ENCODE measurements at places on chromosomes 1 and 21.

DNA sequence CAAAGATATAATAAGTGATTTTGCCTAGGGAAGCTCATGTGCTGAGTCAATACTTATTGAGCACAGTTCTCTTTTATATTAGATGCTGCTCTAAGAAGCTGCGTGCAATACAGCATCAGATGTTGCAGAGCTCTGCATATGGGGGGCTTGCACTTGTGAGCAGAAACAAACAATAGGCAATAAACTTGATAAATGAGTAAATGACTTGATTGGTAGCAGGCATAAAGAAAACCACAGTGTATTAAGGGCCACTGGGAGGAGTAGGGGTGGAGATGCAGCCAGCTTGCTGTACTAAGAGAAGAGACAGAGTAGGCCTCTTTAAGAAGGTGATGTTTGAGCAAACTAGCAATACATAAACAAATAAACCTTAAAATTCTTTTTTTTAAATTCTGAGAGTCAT lies 598.5 kb upstream of the ADAMTS5 start:
- no peak for DNase-seq

GRCh38 chr1:86470859-86471258 lies 2.1 kb downstream of the CLCA1 start:
- no peak for DNase-seq

DNA sequence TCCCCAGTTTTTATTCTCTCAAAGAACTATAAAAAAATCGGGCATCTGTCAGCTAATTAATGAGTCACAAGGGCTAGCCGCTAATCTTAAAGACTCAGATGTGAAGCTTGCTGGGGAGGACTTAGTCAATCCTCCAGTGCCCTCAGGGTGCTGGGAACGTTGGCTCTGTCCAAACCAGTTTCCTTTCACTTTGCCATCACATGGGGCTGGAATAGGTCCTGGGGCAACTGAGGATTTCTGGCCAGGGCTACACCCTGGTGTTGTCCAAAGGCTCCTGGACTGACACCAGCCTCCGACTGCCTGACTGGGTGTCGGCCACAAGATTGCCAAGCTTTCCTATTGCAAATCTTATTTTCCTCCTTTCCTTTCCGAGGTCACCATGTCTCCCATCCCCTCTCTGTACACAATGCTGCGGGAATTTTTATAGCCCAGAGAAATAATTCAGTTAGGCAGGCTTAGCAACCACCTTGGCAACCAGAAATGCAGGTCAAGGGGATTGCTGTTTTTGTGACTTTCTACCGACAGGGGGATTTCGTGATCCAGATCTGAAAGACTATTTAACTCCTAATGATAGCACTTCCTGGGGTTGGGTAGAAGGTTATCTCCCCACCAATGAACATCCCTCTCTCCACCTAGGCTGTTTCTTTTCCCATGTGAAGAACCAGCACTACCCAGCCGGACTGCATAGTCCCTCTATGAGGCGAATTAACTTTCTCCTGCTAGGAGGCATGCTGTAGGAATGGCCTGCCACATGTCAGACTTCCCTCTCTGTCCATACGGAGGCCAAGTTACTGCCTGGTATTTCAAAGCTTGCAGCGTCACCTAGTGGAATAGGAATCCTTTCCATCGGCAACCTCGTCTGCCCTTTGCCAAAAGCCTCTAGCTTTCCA lies 29.9 kb upstream of the CTBS start:
- no peak for DNase-seq

- no peak for DNase-seq
Measured at GRCh38 chr1:164709126-164709525, 150.1 kb downstream of the PBX1 start.

GRCh38 chr1:202276920-202277319 lies 64.8 kb downstream of the UBE2T start:
- DNase-seq: no peak

DNA sequence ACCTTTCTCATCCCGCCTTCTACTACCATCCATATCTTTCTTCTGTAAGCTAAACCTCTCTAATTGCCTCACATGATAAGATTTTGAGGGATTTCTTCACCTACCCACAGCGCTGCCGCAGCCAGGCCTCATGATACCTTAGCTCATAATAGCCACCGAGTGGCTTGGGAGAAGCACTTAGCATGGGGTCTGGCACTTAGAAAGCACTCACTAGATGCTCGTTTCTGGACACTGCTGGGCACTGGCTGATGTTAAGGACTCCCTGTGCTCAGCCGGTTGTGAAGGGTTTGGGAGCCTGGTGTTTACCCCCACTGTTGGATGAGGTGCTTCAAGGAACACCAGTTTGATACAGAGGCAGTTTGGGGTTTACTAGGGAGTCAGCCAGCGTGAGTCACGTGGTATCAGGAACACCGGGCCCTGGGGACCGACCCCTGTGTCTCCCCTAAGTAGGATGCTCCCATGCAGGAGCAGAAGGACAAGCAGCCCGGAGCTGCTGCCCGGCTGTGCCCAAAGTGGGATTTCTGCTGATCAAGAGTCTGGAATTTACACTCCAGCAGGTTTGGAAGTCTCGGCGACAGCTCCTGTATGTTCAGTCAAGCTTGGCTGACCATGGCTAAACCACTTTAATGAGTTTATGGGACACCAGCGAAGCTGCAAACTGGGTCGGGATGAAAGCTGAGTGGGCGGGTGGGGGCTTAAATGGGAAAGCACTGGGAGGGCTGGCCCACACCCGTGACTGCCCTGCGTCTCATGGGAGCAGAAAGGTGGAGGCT lies 63.3 kb downstream of the GALNT2 start:
- no peak for DNase-seq

DNA sequence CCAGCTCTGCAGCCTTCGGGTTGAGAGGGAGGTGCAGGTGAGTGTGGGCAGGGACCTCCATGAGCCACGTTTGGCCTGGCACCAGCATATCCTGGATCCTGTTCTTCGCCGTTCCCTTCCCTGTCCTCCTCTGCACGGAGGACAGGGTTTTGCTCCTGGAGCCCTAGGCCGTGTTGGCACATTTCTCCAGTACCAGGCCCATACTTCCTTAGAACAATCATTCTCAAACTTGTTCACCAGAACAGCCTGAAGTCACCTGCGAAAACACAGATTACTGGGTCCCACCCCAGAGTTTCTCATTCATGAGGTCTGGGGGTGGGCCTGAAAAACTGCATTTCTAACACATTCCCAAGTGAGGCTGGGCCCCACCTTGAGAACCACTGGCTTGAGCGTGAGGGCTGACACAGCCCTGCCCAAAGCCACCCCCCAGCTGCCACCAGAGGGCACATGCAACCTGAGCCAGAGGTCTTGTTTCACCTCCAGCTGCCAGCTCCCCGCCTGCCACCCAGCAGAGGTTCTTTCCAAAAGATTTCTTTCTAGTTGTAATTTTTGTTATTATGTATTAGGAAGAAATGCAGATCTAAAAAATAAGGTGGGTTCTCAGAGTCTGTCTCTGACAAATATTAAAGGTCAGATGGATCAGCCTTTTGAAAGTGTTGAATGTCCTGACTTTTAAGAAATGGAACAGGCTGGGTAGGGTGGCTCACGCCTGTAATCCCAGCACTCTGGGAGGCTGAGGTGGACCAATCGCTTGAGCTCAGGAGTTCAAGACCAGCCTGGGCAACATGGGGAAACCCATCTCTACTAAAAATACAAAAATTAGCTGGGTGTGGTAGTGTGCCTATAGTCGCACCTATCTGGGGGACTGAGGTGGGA lies 39.6 kb upstream of the LDLRAP1 start:
- peak; percentile 75 for DNase-seq

GRCh38 chr1:54461731-54462596 lies 55.8 kb upstream of the SSBP3 start:
- DNase-seq: no peak

DNA sequence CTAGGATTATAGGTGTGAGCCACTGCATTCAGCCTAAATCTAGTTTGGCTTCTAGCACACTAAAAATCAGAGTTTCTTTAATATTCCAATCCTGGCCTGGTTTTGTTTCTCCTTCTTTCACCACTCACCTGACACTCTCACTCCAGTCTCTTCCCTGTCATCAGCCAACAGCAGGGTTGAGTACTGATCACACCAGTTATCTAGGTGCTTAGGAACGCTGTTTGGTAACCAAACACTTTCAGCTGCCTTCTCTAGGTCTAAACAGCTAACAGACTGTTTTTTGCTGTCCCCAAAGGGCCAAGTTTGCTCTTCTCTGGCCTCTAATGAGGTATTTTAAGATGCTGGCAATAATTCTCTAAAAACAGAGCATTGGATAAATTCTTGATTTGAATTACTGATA lies 17.7 kb upstream of the FRRS1 start:
- no peak for DNase-seq

GRCh38 chr1:53189061-53189460 lies 7.6 kb upstream of the CPT2 start:
- no peak for DNase-seq

- DNase-seq: no peak
Measured at GRCh38 chr1:49854741-49855140, 169.0 kb downstream of the AGBL4 start.

DNA sequence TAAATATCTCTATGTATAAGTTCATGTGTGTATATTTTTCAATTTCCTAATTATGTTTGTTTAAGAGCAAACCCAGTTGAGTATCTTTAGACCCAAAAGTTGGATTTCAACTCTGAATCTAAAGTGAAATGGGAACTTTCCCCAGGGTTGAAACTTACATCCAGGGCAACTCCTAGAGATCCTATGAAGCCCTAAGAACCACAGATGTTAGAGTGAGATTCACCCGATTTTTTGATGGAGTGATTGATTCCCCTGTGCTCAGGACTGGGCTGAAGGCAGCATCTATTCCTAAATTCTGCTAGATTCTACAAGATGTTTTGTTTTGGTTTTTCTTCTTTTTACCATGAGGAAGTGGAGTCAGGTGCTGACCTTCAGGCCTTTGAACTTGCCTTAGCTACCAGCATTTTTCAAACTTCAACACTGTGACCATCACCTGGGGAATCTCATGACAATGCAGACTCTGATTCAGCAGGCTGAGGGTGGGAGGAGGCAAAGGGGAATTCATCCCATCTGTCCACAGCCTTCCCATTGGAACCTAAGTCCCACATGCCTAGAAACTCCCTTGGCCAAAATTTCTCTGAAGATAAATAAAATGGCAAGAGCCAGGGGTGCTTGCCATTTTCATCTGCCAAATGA lies 145.5 kb downstream of the ETS2 start:
- no peak for DNase-seq

- no peak for DNase-seq
Measured at GRCh38 chr1:223702735-223703667, 9.3 kb upstream of the CAPN2 start.

DNA sequence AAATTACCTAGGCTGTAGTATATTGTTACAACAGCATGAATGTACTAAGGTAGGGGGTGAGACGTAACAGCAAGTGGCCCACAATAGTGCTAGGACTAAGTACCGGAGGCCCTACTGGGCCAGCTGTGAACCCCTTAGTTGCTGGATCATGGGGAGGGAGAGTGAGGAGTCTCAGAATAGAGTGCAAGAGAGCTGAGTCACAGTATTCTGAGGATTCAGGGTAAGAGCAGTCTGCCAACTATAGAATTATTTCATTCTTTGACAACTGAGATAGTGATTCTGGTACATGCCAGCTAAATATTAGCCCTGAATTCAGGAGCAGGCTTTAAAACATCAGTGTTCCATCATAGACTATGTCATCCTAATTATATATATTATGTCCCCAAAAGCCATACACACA lies 218.7 kb downstream of the TM2D1 start:
- DNase-seq: no peak

DNA sequence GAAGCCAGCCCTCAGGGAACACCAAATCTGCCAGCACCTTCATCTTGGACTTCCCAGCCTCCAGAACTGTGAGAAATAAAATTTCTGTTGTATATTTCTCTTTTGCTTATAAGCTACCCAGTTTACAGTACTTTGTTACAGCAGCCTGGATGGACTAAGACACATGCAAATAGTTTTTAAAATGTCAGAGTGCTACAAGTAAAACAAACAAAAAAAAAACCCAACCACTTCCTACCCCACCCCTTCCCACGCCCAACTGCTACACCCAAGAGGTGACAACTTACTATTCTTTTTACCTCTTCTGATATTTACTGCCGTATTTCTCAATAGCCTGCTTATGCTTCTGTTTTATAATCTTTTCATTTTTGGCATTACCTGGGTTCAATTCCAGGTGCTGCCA lies 8.6 kb upstream of the SPSB1 start:
- no peak for DNase-seq

- DNase-seq: no peak
Measured at GRCh38 chr1:83932281-83932680, 66.7 kb downstream of the TTLL7 start.

- no peak for DNase-seq
Measured at GRCh38 chr1:59743324-59744091, 71.2 kb upstream of the HOOK1 start.

GRCh38 chr1:208351838-208352237 lies 107.7 kb upstream of the PLXNA2 start:
- DNase-seq: no peak

- no peak for DNase-seq
Measured at GRCh38 chr1:3065797-3066196, 3.2 kb upstream of the PRDM16 start.

DNA sequence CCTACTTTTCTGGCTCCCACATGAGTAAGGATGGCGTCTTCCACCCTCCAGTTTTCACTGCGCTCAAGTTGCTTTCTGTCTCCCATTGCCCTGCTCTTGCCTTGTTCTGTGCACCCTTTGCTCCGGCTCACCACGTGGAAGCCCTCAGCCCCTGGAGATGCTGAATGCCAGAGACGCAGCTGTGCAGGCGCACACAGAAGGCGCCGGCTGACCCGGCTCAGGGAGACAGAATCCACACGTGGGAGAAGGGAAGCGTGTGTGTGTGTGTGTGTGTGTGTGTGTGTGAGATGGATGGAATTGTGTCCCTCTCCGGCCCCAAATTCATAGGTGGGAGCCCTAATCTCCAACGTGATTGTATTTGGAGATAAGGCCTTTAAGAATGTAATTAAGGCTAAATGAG lies 118.2 kb upstream of the ERRFI1 start:
- DNase-seq: no peak

GRCh38 chr21:38830671-38831525 lies 25.2 kb downstream of the ETS2 start:
- DNase-seq: no peak

DNA sequence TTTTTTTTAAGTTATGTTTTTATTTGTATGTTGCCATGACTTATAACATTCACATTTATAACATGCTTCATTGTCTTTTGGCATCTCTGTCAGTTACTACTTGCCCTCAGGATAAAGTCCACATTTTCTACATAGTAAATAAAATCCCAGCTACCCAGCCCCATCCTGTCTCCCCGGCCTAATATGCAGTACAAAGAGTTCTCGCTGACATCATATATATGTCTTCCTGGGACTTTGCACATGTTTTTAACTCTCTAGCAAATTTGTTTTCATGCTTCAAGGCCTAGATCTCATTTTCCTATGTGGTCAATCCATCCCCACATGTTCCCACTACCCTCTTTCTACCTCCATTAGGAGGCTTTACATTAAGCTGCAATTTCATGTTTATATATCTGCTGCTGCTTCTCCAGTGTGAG lies 33.0 kb upstream of the IVNS1ABP start:
- no peak for DNase-seq

- no peak for DNase-seq
Measured at GRCh38 chr1:245687636-245688535, 533.1 kb downstream of the KIF26B start.
